ENCODE measurements at places on chromosomes 11 and 22.

- DNase-seq: no peak
These were observed 169.3 kb upstream of the BLID start for GRCh38 chr11:122285070-122285988.

GRCh38 chr11:73519266-73519665 is 78.6 kb downstream of the FAM168A start:
- DNase-seq: no peak

GRCh38 chr22:17866127-17866526 is 91.9 kb upstream of the BID start:
- DNase-seq: no peak

GRCh38 chr11:80204021-80204420 is 763.2 kb upstream of the TENM4 start:
- DNase-seq: no peak

DNA sequence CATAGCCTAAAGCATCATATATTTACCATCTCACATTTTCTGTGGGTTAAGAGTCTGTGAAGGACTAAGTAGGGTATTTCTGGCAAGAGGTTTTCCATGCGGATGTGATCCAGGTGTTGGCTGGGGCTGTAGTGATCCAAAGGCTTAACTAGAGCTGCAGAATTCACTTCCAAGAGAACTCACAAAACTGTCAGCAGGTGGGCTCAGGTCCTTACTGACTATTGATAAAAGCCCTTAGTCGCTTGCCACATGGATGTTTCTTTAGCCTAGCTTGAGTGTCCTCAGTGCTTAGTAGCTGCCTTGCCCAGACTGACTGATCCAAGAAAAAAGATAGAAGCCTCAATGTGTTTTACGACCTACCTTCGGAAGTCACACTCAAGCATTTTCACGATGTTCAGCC is 250.8 kb downstream of the CNTN5 start:
- DNase-seq: no peak

- no peak for DNase-seq
These were observed 115.2 kb downstream of the FEZ1 start for GRCh38 chr11:125380756-125381445.

GRCh38 chr11:18624161-18624560 is 10.0 kb downstream of the SPTY2D1 start:
- no peak for DNase-seq

DNA sequence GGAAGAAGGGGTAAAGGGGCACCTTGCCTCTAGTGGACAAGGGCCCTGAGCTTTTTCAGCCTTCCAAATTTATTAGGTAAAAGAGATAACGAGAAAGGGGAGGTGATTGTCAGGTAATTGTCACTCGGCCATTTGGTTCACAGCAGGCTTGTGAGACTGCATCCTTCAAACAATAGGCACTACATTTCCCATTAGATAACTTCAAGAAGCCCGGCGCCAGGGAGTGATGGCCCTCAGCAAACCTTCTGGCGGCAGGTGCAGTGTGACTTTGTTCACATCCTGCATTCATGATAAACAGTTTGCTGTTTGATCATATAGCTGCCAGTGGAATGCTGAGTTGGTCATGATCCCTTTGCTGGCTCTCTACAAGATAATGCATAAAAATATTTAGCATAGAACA is 185.1 kb downstream of the CWF19L2 start:
- no peak for DNase-seq

DNA sequence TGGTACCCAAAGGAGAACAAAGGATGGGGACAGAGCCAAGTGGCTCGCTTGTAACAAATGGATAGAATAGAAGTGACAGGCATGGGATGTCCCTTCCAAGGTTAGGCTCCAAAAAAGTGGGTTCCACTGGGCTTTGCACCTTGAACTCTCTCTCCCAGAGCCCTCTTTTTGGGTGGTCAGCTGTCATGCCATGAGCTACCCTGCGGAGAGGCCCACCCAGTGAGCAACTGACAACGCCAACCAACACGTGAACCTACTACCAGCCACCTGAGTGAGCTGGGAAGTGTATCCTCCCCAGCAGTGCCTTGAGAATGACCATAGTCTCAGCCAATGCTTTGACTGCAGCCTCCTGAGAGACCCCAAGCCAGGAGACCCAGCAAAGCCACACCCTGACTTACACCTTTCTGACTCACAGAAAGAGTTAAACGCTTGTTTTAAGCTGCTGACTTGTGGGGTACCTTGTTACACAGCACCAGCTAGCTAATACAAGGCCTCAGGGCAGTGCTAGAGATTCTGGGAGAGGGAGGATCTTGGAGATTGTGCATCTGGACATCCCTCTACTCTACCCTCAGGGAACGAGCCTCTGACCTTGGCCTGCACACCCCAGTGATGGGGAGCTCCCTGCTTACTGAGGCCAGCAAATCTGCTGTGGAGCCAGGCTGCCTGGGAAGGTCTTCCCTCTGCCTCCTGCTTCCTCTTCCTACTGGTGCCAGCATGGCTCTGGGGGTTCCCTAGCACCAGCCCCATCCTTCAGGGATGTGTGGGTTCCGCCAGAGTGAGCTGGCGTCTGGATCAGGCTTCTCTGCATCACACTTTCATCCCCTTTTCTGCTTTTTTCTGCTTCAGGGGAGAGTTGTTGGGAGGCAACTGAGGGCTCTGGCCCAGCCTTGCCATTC is 29.1 kb upstream of the RFPL3 start:
- DNase-seq: no peak

- DNase-seq: no peak
These were observed 142.5 kb upstream of the SYT13 start for GRCh38 chr11:45428541-45429230.

Measured in CD8-positive, alpha-beta T cell (primary cell).